Fibroblast of villous mesenchyme (primary cell): ENCODE measurements at places on chromosomes 7 and 10. TPM values are rescaled to one million over a fixed set of nuclear protein-coding genes. Genes with fewer than 3 reads are reported as not detected.

DNA sequence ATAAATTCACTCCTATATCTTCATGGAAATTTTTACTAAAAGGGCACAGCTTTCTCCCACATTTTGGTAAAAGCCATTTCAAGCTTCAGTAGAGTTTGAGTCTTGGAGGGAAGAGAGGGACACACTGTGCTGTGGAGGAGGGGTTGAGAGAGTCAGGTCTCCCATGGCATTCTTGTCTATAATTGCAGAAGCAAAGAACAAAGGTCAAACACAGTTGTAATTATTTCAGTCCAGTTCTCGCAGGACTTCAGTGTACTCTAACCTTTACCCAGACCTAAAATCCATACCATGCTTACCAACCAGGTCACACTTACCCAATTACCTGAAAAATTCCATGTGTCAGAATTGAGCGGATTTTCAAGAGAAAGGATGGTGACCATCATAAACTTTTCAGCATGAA lies 298.4 kb downstream of the XPNPEP1 start:
- DNase-seq: no peak

PIK3AP1 gene
- total RNA-seq: under 0.01 TPM in 1 of 2 replicates, not detected in the other

GRCh38 chr7:100132126-100132525 lies 5.4 kb downstream of the MBLAC1 start:
- no peak for DNase-seq

DNA sequence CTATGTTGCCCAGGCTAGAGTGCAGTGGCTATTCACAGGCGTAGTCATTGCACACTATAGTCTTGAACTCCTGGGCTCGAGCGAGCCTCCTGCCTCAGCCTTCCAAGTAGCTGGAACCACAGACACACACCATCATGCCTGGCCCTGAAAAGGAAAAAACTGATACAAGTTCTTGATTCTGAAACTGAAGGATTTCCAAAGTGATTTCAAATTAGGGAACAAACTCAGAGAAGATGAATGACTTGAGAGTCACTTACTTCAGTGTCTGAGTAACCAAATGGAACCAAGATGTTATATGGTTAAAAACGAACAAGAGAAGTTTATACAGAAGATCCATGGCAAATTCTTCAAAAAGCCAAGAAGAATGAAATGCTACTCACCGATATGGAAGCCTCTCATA lies 14.4 kb downstream of the CWF19L1 start:
- DNase-seq: no peak

DNA sequence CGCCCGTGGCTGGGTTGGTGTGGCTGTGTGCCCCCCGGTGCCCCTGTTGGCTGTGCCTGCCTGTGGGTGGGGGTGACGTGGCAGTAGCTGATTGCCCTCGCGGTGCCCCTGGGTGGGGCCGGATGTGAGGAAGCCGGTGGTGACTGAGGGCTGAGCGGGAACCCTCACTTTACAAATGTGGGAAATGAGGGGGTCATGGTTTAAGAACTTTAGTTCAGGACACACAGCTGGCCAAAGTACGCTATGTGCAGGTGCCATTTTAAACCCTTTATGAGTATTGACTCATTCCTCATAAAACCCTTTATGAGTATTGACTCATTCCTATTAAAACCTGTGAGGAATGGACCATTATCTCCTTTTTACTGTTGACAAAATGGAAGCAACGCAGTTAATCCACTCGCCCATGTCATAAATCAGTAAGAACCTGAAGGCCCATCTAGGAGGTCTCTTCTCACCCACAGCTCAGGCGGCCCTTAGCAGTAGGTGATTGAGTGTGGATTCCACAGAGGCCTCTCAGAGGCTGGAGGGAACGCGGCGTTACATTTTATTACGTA lies 290.1 kb upstream of the COBL start:
- DNase-seq: peak; percentile 84

ZPBP gene
- not detected in 2 replicates for total RNA-seq

DNA sequence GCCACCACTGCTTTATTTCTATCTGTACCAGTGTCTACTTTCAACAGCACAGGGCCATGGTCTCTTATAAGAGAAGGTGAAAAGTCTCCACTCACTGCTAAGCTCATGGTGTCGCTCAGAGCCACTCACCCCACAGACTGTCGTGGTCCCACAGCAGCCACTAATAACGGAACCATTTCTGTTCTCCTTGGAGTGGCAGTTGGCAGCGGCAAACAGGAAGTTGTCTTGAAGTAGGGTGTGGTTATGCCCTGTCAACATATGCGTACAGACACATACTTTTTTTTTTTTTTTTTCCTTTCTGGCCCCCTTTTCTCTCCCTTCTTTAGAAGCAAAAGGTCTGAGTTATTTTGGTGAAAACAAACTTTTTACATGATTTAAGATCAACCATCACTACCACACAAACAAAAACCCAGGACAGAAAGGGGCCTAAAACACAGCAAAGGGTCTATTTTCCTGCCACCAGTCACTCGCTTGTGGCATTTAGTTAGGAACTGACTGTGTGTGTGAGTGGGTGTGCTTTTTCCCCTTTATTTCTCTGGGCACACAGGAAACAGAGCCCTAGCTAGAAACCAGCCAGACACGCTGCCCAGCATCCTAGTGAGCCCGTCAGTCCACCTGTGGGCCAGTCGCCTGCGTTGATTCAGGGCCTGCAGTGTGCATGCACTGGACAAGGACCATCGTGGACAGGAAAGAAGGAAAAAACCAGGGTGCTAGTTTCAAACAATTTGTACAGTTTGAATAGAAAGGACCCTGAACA lies 96.7 kb upstream of the EFCAB10 start:
- no peak for DNase-seq

DNA sequence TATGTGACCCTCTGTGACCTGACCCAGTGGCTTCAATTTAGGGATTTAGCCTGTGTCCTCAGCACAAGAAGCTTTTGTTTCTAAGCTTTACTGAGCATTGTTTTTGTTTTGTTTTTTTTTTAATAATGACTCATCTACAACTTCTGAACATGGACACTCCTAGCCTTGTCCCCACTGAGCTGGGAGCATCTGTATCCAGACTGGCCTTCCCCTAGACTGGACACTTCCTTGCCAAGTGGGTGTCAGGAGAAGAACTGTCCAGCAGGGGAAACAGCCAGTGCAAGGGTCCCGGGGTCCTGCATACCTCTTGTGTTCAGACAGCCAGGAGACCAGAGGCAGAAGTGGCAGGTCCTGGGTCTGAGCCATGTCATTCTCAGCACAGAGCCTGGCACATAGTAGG lies 108.6 kb downstream of the TMEM130 start:
- DNase-seq: no peak

PNPLA8 gene
- 24.8 and 34.1 TPM in 2 replicates for total RNA-seq

- no peak for DNase-seq
Observed at GRCh38 chr7:150363872-150364271, 4.8 kb upstream of the REPIN1 start.

RELN gene
- under 0.01 and 0.97 TPM in 2 replicates for total RNA-seq
